ENCODE measurements at places on chromosomes 2 and 18.
A peak's percentile ranks its signal among the peaks of the same experiment; 100 is the strongest.

GRCh38 chr2:50856016-50856541 is 175.9 kb downstream of the NRXN1 start:
- DNase-seq, result no peak

DNA sequence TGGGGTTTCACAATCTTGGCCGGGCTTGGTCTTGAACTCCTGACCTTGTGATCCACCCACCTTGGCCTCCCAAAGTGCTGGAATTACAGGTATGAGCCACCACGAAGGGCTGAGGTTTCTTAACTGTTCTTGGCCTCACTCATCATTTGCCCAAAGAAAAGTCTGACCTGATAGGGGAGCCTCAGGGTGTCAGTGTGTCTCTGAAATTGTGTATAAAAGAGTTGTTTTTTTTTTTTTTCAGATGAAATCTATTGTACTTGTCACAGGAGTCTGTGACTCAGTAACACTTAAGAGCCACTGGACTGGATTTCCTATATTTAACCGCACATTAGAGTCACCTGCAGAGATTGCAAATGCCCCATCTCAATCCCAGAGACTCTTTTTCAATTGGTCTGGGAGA is 16.9 kb downstream of the PMAIP1 start:
- DNase-seq, result no peak

- DNase-seq, result no peak
These were observed 184.2 kb downstream of the TMEM247 start for GRCh38 chr2:46663614-46664013.

- DNase-seq, result peak; percentile 38
These were observed 2.2 kb downstream of the TGIF1 start for GRCh38 chr18:3451989-3452749.

DNA sequence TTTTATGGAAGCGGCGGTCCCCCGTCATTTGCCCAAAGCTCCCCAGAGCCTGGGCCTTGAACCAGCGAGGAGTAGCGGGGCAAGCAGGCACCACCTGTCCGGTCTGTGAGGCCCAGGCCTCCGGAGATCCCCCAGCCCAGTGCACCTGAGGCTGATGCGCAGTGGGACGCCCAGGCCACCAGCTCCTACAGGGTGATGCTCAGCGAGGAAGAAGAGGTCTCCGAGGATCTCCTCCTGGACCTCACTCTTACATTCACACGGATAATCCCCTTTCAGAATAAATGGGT is 220.2 kb downstream of the NDUFA10 start:
- DNase-seq, result no peak

DNA sequence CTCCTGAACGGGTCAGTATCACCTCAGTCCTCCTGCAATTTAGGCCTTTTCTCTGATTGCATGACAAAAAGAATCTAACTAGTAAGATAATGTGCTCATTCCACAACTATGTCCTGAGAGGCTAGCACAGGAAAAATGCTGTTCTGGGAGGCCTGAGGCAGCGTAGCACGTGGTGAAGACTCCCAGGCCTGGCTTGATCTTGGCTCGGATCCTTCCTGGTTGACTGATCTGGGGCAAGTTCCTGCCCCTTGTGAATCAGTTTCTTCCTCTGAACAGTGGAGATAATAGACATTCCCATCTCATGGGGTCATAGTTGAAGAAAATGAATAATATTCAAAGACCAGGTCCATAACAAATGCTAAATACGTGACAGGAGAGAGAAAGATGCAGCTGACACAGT is 12.3 kb downstream of the FBLN7 start:
- DNase-seq, result no peak

DNA sequence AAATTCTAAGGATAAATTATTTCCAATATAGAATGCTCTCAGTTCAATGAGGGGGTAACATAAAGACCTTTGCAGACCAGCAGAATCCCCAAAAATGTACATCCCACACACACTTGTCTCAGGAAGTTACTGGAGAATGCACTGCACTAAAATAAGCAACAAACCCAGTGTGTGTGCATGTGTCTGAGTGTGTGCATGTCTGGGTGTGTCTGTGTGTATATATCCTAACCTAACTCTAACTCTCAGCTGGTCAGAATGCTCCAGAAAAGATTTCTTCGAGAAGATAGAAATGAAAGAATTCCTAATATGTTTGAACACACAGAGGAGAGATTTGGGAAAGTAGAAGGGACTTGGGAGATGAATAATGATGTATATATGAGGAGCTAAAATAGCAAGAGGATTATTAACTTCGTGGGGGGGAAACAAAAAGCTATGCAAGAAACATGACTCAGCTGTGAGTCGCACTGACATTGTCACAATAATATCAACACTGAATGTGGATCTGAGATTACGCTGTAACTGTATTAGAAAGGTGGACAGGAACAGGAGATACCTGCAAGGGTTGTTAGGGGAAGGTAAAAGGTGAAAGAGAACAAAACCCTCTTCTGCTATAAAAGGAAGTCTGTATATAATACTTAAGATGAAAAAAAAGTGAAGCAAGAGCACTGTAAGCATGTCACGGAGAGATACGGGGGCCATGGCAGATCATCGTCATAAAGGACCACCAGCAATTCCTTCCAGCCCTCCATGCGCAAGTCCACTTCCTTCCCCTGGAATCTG is 11.1 kb downstream of the COLEC12 start:
- no peak for DNase-seq

DNA sequence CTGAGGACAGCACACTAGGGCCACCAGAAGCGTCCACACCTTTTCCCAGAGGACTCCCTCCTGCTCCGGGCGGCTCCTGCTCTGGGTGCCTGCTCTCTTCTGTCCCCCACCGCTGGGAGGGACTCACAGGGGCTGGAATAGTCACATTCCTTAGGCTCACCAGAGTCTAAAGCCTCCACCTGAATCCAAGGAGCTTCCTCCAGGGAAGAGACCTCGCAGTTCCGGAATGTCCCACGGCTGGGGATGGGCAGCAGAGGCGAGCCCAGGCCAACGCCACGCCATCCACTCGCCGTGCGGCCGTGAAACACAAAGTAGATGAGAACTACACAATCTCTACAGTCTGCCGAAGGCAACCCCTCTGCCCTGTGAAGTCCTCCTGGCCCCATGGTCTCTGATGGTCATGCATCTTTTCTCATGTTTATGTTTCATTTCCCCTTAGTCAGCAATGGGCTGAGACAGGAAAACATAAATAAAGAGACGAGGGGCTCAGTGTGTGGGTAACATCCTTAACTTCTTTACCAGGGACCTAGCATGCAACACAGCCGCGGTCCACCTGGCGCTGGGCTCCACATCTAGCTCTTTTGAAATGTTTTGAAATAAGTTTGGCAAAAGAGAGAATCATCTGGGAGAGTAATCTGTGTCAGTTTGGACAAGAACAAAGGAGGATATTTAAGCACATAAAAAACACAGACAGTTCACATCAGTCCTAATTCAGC is 98.4 kb downstream of the PXDN start:
- no peak for DNase-seq

- no peak for DNase-seq
These were observed 30.4 kb downstream of the SRSF7 start for GRCh38 chr2:38720613-38721241.

DNA sequence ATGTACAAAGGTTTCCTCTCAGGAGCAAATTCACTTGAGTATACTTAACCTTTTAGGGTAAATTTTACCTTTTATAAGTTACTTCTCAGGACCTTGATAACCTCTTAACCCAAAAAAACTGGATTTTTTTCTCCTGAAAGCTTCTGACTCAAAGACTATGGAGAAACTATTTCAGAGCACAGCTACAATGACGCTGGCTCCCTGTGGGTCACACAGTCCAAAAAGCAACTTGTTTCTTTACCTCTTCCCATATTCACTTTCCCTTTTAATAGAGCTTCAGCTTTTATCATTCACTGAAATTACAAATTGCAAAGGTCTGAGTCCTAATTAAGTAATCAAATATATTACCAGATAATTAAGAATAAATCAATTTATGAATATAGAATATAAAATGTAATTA is 32.4 kb downstream of the GTF3C3 start:
- DNase-seq, result no peak

GRCh38 chr2:28277466-28277865 is 115.2 kb upstream of the FOSL2 start:
- DNase-seq, result no peak

DNA sequence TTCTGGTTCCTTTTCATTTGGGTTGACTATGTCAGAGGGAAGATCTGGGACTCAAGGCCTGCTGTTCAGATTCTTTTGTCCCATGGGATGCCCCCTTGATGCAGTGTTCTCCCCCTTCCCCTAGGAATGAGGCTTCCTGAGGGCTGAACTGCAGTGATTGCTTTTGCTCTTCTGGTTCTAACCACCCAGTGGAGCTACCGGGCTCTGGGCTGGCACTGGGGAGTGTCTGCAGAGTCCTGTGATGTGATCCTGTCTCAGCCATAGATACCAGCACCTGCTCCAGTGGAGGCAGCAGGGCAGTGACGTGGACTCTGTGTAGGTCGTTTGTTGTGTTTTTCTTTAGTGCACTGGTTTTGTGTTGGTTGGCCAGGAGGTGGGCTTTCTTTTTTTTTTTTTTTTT is 32.1 kb upstream of the RHOB start:
- DNase-seq, result no peak

- no peak for DNase-seq
These were observed 27.9 kb upstream of the POU3F3 start for GRCh38 chr2:104826016-104826415.

- peak; percentile 12 for DNase-seq
These were observed 138.0 kb downstream of the AKAIN1 start for GRCh38 chr18:5058768-5059695.

GRCh38 chr2:215379039-215379438 is 56.8 kb downstream of the FN1 start:
- no peak for DNase-seq

GRCh38 chr2:200393191-200393590 is 86.7 kb downstream of the SPATS2L start:
- DNase-seq, result no peak
